ENCODE measurements at places on chromosomes 7 and 10.

GRCh38 chr10:110609605-110610004 is 34.5 kb upstream of the RBM20 start:
- DNase-seq, result no peak
- peaks cover 6% of the 10 kb centered on the region for H3K4me1 ChIP-seq
- H3K27ac ChIP-seq, result no peak overlapping the region

- DNase-seq, result no peak
- H3K36me3 ChIP-seq, result no peaks in the 10 kb centered on the region
- no peak overlapping the region for H3K27ac ChIP-seq
- H3K4me3 ChIP-seq, result no peak overlapping the region
These were observed 21.1 kb downstream of the FRMD4A start for GRCh38 chr10:14309593-14309992.

GRCh38 chr7:42736931-42737330 is 174.9 kb downstream of the C7orf25 start:
- H3K4me1 ChIP-seq, result no peaks in the 10 kb centered on the region
- DNase-seq, result no peak
- H3K27me3 ChIP-seq, result no peaks in the 10 kb centered on the region
- no peaks in the 10 kb centered on the region for H3K36me3 ChIP-seq
- no peak overlapping the region for H3K4me3 ChIP-seq

GRCh38 chr7:89994483-89994882 is 159.8 kb upstream of the STEAP1 start:
- H3K27ac ChIP-seq, result no peak overlapping the region
- DNase-seq, result no peak
- H3K36me3 ChIP-seq, result no peaks in the 10 kb centered on the region
- no peaks in the 10 kb centered on the region for H3K27me3 ChIP-seq

DNA sequence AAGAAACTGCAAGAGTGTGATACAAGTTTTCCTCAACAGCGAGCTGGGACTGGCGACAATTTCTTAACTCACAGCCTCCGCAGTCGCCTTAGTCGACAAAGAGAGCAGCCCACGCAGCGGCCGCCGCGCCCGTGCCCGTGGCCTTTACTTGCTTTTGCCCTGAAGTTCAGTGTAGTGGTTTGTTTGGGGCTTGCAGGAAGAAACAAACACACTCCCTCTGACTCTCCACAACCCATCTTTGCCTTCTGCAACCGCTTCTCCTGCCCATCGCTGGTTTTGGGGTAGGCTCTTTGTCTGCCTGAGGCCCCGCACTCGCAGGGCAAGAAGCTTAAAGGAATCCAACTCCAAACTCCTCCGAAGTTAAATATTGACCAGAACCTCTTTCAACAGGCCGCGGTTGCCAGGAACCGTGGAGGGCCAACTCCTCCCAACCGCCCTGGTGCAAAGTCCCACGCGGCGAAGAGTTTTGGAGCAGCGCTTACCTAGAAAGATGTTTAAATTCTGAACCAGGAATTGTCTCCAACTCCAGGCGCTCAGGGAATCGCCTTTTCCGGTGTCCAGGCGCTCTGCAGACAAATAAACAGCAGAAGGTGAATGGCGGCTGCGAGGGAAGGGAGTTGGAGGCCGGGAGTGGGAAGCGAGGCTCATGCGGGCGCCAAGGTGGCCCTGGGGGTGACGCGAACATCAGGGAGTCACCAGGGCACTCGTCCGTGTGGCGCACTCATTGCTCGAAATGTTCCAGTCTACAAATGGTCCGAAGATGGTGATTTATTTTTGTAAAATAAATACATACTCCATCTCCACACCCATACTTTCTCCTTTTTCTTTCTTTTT is 8.3 kb downstream of the HOXA4 start:
- H3K27ac ChIP-seq, result no peak overlapping the region
- peaks cover 6% of the 10 kb centered on the region for H3K36me3 ChIP-seq
- no peaks in the 10 kb centered on the region for H3K27me3 ChIP-seq
- H3K4me3 ChIP-seq, result no peak overlapping the region
- H3K4me1 ChIP-seq, result no peaks in the 10 kb centered on the region

- H3K4me1 ChIP-seq, result no peaks in the 10 kb centered on the region
- H3K4me3 ChIP-seq, result no peak overlapping the region
- no peak for DNase-seq
- H3K27me3 ChIP-seq, result peaks cover 27% of the 10 kb centered on the region
- no peaks in the 10 kb centered on the region for H3K36me3 ChIP-seq
These were observed 8.0 kb downstream of the PDGFA start for GRCh38 chr7:511476-512145.

DNA sequence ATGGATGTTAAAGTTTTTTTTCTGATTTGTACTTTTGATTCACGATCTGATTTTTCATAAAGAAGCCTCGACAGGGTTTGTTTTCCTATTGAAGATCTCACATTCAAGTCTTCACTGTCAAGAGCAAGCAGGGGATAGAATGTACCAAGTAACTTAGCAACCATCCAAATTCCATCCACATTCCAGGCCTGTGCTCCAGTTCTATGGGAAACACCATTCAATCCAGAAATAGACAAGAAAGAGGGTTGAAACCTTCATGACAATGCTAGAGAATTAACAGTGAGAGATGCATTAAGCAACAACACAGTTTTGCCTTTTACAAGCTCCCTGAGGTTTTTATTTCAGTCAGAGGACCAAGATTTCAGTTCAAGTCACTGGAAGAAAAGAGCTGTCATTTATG is 300.2 kb downstream of the NEBL start:
- H3K4me3 ChIP-seq, result no peak overlapping the region
- peaks cover 13% of the 10 kb centered on the region for H3K4me1 ChIP-seq
- H3K27me3 ChIP-seq, result no peaks in the 10 kb centered on the region
- H3K27ac ChIP-seq, result no peak overlapping the region

- DNase-seq, result no peak
- no peaks in the 10 kb centered on the region for H3K27me3 ChIP-seq
- H3K36me3 ChIP-seq, result no peaks in the 10 kb centered on the region
- H3K4me3 ChIP-seq, result no peak overlapping the region
- no peak overlapping the region for H3K27ac ChIP-seq
These were observed 90.2 kb upstream of the FAM20C start for GRCh38 chr7:102047-102711.

GRCh38 chr10:7672341-7673134 is 5.8 kb upstream of the ITIH5 start:
- no peak overlapping the region for H3K4me3 ChIP-seq
- no peak for DNase-seq
- H3K4me1 ChIP-seq, result no peaks in the 10 kb centered on the region
- peaks cover 57% of the 10 kb centered on the region for H3K27me3 ChIP-seq
- H3K36me3 ChIP-seq, result no peaks in the 10 kb centered on the region

GRCh38 chr7:46781901-46782439 is 799.9 kb downstream of the TNS3 start:
- DNase-seq, result no peak
- H3K4me1 ChIP-seq, result no peaks in the 10 kb centered on the region
- no peak overlapping the region for H3K27ac ChIP-seq
- no peaks in the 10 kb centered on the region for H3K27me3 ChIP-seq

- H3K27me3 ChIP-seq, result no peaks in the 10 kb centered on the region
- no peak overlapping the region for H3K27ac ChIP-seq
- H3K4me1 ChIP-seq, result peaks cover 5% of the 10 kb centered on the region
- no peak overlapping the region for H3K4me3 ChIP-seq
- no peak for DNase-seq
These were observed 1274.9 kb upstream of the SORCS1 start for GRCh38 chr10:108439397-108439796.

DNA sequence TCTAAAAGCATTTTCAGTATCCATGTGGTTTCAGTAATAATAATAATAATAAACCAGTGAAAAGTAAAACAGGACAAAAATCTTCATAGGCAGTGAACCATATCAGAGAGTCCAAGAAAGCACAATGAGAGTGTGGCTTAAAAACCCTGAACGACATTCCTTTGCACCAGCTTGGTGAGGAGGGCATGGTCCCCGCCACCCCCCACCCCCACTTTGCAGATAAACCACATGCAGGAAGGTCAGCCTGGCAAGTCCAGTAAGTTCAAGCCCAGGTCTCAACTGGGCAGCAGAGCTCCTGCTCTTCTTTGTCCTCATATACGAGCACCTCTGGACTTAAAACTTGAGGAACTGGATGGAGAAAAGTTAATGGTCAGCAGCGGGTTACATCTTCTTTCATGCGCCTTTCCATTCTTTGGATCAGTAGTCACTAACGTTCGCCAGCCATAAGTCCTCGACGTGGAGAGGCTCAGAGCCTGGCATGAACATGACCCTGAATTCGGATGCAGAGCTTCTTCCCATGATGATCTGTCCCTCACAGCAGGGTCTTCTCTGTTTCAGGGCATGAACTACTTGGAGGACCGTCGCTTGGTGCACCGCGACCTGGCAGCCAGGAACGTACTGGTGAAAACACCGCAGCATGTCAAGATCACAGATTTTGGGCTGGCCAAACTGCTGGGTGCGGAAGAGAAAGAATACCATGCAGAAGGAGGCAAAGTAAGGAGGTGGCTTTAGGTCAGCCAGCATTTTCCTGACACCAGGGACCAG is 172.5 kb downstream of the EGFR start:
- H3K27ac ChIP-seq, result no peak overlapping the region
- no peaks in the 10 kb centered on the region for H3K36me3 ChIP-seq
- H3K4me1 ChIP-seq, result no peaks in the 10 kb centered on the region

DNA sequence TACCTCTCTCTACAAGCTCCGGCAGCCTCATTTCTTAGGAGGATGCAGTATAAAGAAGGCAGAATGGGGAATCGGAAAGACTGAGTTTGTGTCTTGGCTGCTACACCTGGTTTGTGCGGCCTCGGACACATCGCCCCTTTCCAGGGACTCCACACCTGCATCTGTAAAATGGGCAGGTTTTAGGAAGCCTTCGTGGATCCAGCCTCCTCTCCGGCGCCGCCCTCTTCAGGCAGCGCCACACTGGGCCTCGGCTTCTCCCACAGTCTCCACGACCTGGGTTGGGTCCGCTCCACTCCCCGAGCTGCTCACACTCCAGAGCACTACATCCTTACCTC is 341 bp downstream of the GOT1 start:
- peak overlapping the region; percentile 92 for H3K4me3 ChIP-seq
- H3K4me1 ChIP-seq, result peaks cover 17% of the 10 kb centered on the region
- peak overlapping the region; percentile 47 for H3K27ac ChIP-seq
- no peaks in the 10 kb centered on the region for H3K27me3 ChIP-seq
- peaks cover 11% of the 10 kb centered on the region for H3K36me3 ChIP-seq
- no peak for DNase-seq

GRCh38 chr7:30552330-30552729 is 42.3 kb upstream of the GARS1 start:
- H3K27me3 ChIP-seq, result no peaks in the 10 kb centered on the region
- no peaks in the 10 kb centered on the region for H3K4me1 ChIP-seq
- no peak overlapping the region for H3K4me3 ChIP-seq
- no peak for DNase-seq
- no peaks in the 10 kb centered on the region for H3K36me3 ChIP-seq

- no peak for DNase-seq
- no peaks in the 10 kb centered on the region for H3K27me3 ChIP-seq
- no peak overlapping the region for H3K27ac ChIP-seq
- H3K4me3 ChIP-seq, result no peak overlapping the region
These were observed 253.7 kb downstream of the ARHGAP21 start for GRCh38 chr10:24469993-24470392.

- H3K4me3 ChIP-seq, result no peak overlapping the region
- no peaks in the 10 kb centered on the region for H3K4me1 ChIP-seq
- H3K27me3 ChIP-seq, result no peaks in the 10 kb centered on the region
- H3K36me3 ChIP-seq, result no peaks in the 10 kb centered on the region
These were observed 110.2 kb downstream of the SRI start for GRCh38 chr7:88109612-88110011.

DNA sequence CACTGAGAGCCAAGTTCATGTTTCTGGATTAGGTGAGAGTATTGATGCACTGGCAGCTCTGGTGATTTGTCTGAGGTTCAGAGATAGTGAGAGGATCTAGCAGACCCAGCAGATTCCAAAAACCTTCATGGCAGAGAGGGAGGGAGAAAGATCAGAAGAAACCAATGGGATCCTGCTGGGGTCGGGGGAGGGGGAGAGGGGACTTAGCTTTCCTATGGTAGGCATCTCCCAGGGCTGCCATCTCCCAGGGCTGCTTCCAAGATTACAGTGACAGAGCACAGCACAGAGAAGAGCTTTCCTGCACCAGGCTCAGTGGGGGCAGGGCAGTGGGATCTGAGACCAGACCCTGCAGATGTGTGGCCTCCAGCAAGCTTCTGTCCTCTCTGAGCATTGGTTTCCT is 76.8 kb upstream of the GDF10 start:
- no peak overlapping the region for H3K27ac ChIP-seq
- DNase-seq, result no peak
- H3K27me3 ChIP-seq, result no peaks in the 10 kb centered on the region
- no peaks in the 10 kb centered on the region for H3K36me3 ChIP-seq
- no peaks in the 10 kb centered on the region for H3K4me1 ChIP-seq
- H3K4me3 ChIP-seq, result no peak overlapping the region

GRCh38 chr7:357531-358209 is 67.7 kb downstream of the FOXL3 start:
- H3K36me3 ChIP-seq, result no peaks in the 10 kb centered on the region
- no peak overlapping the region for H3K27ac ChIP-seq
- no peaks in the 10 kb centered on the region for H3K27me3 ChIP-seq
- H3K4me1 ChIP-seq, result peaks cover 8% of the 10 kb centered on the region
- DNase-seq, result no peak

GRCh38 chr7:134827889-134828288 is 48.5 kb downstream of the CALD1 start:
- no peak overlapping the region for H3K27ac ChIP-seq
- H3K4me1 ChIP-seq, result no peaks in the 10 kb centered on the region

DNA sequence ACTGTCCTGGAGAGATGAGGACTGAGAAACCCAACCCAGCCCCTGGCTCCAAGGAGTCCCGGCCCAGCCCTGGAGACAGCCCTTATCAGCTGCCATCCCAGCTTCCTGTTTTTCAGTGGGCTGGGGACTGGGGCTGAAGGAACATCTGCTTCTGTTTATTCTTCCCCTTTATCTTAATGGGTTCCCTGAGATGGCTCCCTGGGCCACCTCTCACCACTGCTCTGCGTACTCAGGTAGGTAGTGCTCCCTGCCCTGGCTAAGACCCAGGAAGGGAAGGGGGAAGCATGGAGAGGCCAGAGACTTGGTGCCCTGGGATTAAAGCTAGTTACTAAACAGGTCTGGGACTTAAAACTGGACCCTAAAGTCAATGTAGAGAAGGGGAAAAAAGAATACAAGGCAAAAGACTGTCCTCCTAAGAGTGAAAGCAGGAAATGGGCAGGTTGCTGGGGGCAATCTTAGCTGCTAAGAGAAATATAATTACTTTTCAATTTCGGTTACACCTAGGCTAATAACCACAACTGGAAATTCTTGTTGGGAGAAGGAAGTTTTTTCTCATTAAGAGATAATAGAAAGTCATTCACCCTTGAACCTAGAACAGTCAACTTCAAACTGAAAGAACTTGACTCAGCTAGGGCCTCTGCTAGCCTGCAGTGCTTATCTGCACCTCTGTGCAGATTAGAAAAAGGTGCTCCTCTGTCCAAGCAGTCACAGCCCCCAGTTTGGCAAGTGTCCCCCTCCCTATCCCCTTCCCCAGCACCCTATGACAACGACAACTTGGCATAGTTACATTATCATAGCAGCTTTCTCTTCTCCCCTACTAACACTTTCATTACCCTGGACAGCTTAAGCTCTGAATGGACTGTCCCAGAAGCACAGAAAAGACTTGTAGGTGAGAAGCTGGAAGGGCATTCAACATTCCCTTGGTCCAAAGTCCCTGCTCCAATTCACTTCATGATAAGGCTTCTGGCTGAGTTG is 65.6 kb upstream of the KDM7A start:
- H3K27ac ChIP-seq, result no peak overlapping the region
- peak; percentile 94 for DNase-seq
- no peaks in the 10 kb centered on the region for H3K36me3 ChIP-seq
- H3K27me3 ChIP-seq, result no peaks in the 10 kb centered on the region
- peaks cover 20% of the 10 kb centered on the region for H3K4me1 ChIP-seq
